ENCODE measurements at places on chromosomes 12 and 14. TPM values are rescaled to one million over a fixed set of nuclear protein-coding genes. Genes with fewer than 3 reads are reported as not detected.

DNA sequence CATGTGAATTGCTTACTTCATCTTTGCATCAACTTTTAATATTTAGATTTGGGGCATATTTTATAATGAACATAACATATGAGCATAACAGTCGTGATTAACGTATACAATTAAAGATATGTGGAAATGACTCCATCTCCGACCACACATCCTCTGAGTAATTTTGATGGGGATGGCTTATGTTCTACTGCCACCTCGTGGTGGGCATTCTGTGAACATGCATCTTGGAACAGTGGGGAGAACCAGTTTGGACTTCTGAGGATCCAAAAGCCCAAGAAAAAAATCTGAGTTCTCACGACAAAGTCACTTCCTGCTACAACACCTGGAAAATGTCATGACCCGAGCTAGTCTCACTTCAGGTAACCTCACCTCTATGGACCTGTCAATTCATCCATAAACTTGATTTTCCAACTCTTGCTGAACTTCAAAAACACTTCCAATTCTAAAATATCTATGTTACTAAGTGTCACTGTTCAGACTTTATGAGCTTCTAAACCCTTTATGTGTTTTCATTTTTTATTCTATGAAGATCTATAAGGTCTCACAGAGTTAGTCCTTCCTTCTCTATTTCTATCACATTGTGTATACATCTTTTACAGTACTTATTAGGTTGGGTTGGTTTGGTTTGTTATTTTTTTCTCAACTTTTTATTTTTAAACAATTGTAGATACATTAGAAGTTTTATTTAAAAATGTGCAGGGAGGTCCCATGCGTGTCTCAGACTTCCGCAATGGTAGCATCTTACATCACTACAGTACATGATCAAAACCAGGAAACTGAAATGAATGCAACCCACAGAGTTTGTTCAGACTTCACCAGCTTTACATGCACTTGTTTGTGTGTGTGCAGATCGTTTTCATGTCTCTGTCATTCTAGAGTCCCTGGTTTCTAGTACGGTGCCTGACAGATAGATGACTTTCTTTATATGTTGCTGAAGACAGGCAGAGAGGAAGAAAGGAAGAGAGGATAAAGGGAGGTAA is 38.2 kb upstream of the STAB2 start:
- no peak overlapping the region for H3K27ac ChIP-seq
- H3K36me3 ChIP-seq, result no peaks in the 10 kb centered on the region
- peaks cover 58% of the 10 kb centered on the region for H3K27me3 ChIP-seq
- no peak for DNase-seq

- H3K27ac ChIP-seq, result no peak overlapping the region
- peaks cover 6% of the 10 kb centered on the region for H3K4me1 ChIP-seq
- H3K4me3 ChIP-seq, result no peak overlapping the region
These were observed 27.5 kb upstream of the MMP17 start for GRCh38 chr12:131800594-131801135.

- H3K4me3 ChIP-seq, result no peak overlapping the region
- no peaks in the 10 kb centered on the region for H3K4me1 ChIP-seq
- no peak for DNase-seq
- no peaks in the 10 kb centered on the region for H3K36me3 ChIP-seq
These were observed 16.4 kb downstream of the PLCZ1 start for GRCh38 chr12:18721452-18721851.

DNA sequence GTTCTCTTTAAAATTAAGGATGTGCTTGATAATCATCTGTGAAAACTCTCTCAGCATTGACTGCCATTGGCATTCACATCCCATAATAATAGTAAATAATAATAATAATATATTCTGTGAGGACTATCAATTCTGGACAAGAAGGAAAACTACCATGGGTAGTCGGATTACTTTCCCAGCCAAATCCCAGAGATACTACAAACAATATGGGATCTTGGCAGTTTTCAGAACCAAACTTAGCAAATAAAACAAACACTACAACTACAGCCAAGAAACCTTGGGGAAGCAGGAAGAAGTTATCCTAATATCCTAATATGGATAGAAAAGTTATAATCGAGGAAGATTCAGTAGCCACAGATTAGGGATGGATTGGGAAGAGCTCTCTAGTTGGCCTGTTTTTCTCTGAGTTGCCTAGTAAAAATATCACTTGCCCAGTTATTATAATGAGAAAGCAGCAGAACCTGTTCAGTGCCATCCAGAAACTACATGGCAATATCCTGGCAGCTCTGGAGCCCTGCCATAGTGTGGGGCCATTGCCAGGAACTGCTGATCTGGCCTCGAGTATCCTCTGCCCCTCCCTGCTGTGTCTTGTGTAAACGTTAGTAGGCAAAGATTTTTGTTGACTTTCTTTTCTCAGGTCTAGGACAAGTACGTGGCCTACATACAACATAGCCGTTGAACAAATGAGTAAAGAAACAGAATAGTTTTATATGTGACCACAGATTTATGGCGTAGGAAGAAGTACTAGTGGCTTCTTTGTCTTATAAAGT is 193.5 kb downstream of the SLC2A13 start:
- H3K27ac ChIP-seq, result no peak overlapping the region
- H3K36me3 ChIP-seq, result no peaks in the 10 kb centered on the region
- H3K27me3 ChIP-seq, result no peaks in the 10 kb centered on the region
- H3K4me3 ChIP-seq, result no peak overlapping the region

DNA sequence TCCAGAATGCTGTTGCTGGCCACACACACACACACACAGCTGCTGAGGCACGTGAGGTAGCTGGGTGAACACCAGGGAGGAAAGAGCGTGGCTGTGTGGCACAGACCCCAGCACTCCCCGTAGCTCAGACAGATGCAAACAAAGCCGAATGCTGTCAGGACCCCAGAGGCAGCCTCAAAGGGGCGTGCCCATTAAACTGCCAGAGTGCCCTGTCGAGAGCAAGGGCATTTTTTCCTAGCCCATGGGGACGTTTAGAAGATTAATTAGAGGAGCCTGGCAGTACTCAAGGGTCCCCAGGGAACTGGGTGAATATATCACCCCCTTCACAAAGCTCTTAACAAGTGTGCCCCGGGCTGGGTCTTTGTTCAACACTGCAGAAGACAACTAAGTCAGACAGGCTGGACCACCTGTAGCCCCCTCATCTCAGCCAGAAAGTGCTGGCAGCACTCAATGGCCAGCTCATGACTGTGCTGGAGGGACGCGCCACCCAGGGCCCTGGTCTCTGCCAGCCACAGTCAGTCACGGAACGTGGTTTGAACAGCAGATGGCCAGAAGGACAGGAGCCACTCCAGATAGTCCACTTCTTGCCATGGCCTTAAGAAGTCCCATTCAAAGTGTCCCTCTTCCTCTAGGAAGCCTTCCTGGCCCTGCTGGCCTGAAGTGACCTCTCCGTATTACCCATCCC is 37.5 kb downstream of the TTC7B start:
- no peak overlapping the region for H3K27ac ChIP-seq
- H3K4me1 ChIP-seq, result no peaks in the 10 kb centered on the region
- H3K4me3 ChIP-seq, result no peak overlapping the region
- H3K27me3 ChIP-seq, result no peaks in the 10 kb centered on the region
- H3K36me3 ChIP-seq, result peaks cover 15% of the 10 kb centered on the region

GRCh38 chr12:39062266-39062996 is 157.0 kb upstream of the CPNE8 start:
- no peak for DNase-seq
- no peaks in the 10 kb centered on the region for H3K36me3 ChIP-seq
- no peak overlapping the region for H3K27ac ChIP-seq
- H3K27me3 ChIP-seq, result no peaks in the 10 kb centered on the region
- no peak overlapping the region for H3K4me3 ChIP-seq

DNA sequence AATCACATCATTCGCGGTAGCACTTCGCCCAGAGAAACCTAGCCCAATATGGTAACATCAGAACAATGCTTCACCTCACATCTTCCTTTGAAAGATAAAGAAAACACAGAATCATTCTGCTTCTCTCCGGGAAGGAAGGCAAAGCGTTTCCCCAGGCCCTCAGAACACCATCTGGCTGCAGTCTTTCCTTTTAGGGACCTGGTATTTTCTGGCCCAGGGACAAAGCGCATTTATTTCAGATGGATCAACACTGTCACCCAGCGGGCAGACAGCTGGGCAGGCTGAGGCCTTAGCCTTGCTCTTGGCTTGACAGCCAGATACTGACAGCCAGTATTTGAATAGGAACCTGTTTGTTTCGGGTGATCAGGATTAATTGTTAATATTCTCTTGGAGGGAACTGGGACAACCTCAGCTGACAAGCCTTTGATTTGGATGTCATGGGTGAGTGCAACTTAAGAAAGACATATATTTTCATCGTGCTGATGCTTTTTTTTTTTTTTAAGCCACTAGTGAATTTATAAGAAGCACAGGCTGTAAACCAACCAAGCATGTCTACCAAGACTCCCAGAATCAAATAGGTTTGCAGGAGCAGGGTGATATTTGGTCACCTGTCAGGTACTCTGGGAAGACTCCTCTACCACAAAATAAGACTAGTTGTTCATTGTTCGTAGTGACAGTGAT is 118.9 kb downstream of the VEZT start:
- H3K36me3 ChIP-seq, result no peaks in the 10 kb centered on the region
- peak overlapping the region; percentile 15 for H3K4me3 ChIP-seq
- peak; percentile 90 for DNase-seq
- H3K27me3 ChIP-seq, result no peaks in the 10 kb centered on the region
- H3K4me1 ChIP-seq, result peaks cover 23% of the 10 kb centered on the region

- DNase-seq, result no peak
- no peaks in the 10 kb centered on the region for H3K36me3 ChIP-seq
- H3K27me3 ChIP-seq, result no peaks in the 10 kb centered on the region
- no peak overlapping the region for H3K27ac ChIP-seq
- no peak overlapping the region for H3K4me3 ChIP-seq
- H3K4me1 ChIP-seq, result no peaks in the 10 kb centered on the region
These were observed 829.5 kb upstream of the MDGA2 start for GRCh38 chr14:48504921-48505320.

GRCh38 chr12:84692071-84692470 is 220.5 kb downstream of the SLC6A15 start:
- H3K4me1 ChIP-seq, result peaks cover 7% of the 10 kb centered on the region
- no peak overlapping the region for H3K4me3 ChIP-seq
- H3K36me3 ChIP-seq, result no peaks in the 10 kb centered on the region
- no peak overlapping the region for H3K27ac ChIP-seq
- DNase-seq, result no peak

DNA sequence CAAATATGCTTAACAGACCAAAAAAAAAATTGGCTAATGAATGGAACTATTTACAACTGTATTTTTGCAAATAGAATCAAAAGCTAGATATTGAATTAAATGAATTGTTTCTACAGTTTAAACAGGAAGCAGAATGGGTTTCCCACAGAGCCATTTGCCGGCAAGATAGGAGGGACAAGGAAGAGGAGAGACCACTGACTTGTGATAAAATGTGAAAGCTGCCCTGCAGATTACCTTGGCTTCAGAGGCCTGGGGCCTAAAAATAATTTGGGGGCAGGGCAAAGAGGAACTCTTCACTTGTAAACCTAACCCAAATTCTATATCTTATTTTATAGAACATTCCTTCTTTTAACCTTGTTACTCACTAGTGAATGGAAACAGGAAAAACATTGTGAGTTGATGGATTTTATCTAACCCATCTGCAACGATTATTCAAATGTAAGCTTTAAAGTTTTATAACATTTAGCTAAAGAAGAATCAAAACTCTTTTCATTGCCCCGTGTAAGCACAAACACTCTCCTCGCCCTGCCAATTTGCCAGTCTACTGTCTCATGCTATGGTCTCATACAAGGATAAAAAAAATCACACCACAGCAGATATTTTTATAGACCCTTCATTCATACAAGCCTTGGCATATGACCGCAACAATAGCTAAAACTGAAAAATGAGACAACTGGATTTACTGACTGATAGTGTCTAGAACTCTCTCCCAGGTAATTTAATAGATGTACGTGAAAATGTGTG is 49.5 kb upstream of the MDM1 start:
- H3K27ac ChIP-seq, result no peak overlapping the region
- H3K36me3 ChIP-seq, result no peaks in the 10 kb centered on the region
- no peak for DNase-seq
- peaks cover 23% of the 10 kb centered on the region for H3K27me3 ChIP-seq
- H3K4me3 ChIP-seq, result no peak overlapping the region

DNA sequence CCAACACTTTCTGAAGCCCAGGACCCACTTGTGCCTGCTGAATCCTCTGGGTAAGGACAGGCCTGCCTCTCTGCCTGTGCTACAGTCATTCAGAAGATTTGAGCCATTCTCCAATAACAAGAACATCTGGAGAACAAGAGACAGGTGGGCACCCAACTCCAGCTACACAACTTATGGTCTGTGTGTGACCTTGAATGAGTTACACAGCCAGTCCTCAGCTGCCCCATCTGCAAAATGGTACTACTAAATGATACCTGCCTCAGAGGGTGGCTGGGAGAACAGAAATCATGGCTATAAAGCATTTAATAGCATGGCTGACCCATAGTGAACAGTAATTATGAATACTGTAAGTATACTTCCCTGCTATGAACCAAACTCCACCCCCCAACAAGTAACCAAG is 4.2 kb downstream of the CKAP4 start:
- H3K27me3 ChIP-seq, result no peaks in the 10 kb centered on the region
- peaks cover 33% of the 10 kb centered on the region for H3K4me1 ChIP-seq
- H3K36me3 ChIP-seq, result peaks cover 23% of the 10 kb centered on the region
- peak overlapping the region; percentile 10 for H3K27ac ChIP-seq
- H3K4me3 ChIP-seq, result no peak overlapping the region
- peak; percentile 23 for DNase-seq

- H3K4me1 ChIP-seq, result no peaks in the 10 kb centered on the region
- no peak overlapping the region for H3K4me3 ChIP-seq
- no peak overlapping the region for H3K27ac ChIP-seq
- no peaks in the 10 kb centered on the region for H3K36me3 ChIP-seq
- H3K27me3 ChIP-seq, result peaks cover 12% of the 10 kb centered on the region
These were observed 260.8 kb upstream of the AMIGO2 start for GRCh38 chr12:47340411-47341015.

GRCh38 chr12:106214571-106214970 is 33.2 kb downstream of the CKAP4 start:
- peaks cover 6% of the 10 kb centered on the region for H3K36me3 ChIP-seq
- no peak overlapping the region for H3K4me3 ChIP-seq
- DNase-seq, result no peak
- peaks cover 17% of the 10 kb centered on the region for H3K27me3 ChIP-seq
- peaks cover 12% of the 10 kb centered on the region for H3K4me1 ChIP-seq
- no peak overlapping the region for H3K27ac ChIP-seq

- DNase-seq, result no peak
- peaks cover 32% of the 10 kb centered on the region for H3K4me1 ChIP-seq
- no peaks in the 10 kb centered on the region for H3K36me3 ChIP-seq
These were observed 58.1 kb upstream of the PCED1B start for GRCh38 chr12:47021298-47021697.

The FLVCR2 gene
- total RNA-seq, result 0.94 TPM

The SYNE2 gene
- 31.9 TPM for total RNA-seq

The OR8S1 gene
- not detected for total RNA-seq

The MYO1H gene
- total RNA-seq, result not detected

The C1R gene
- 35.1 TPM for total RNA-seq

The FAM222A gene
- total RNA-seq, result 1.5 TPM

The DPF3 gene
- 5.3 TPM for total RNA-seq

The LHX5 gene
- not detected for total RNA-seq
